ENCODE measurements at places on chromosomes 16 and 17.

DNA sequence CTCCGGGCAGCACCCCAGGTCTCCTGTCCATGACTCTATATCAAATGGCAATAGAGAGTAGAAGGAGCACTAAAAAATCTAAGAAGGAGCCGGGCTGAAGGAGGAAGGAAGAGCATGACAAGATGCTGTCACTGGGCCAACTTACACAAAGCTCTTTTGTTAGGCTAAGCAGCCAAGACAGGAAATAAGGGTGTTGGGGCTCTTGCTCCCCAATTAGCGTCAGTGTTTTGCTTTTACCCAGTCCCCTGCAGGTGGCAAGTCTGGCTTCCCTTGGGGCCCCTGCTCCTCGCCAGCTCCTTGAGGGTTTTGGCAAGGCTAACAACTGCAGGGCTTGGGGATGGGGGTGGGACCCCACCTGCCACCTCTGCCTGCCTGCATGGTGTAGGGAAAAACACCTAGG lies 120.5 kb downstream of the CCT6B start:
- DNase-seq: no peak
- H3K36me3 ChIP-seq: no peaks in the 10 kb centered on the region
- H3K27ac ChIP-seq: no peak overlapping the region
- H3K4me1 ChIP-seq: no peaks in the 10 kb centered on the region
- H3K27me3 ChIP-seq: no peaks in the 10 kb centered on the region
- H3K4me3 ChIP-seq: no peak overlapping the region

GRCh38 chr17:13346996-13347762 lies 254.6 kb downstream of the HS3ST3A1 start:
- peak; percentile 68 for DNase-seq
- no peaks in the 10 kb centered on the region for H3K36me3 ChIP-seq
- peaks cover 8% of the 10 kb centered on the region for H3K4me1 ChIP-seq
- no peaks in the 10 kb centered on the region for H3K27me3 ChIP-seq
- peak overlapping the region; percentile 59 for H3K27ac ChIP-seq
- H3K4me3 ChIP-seq: no peak overlapping the region

DNA sequence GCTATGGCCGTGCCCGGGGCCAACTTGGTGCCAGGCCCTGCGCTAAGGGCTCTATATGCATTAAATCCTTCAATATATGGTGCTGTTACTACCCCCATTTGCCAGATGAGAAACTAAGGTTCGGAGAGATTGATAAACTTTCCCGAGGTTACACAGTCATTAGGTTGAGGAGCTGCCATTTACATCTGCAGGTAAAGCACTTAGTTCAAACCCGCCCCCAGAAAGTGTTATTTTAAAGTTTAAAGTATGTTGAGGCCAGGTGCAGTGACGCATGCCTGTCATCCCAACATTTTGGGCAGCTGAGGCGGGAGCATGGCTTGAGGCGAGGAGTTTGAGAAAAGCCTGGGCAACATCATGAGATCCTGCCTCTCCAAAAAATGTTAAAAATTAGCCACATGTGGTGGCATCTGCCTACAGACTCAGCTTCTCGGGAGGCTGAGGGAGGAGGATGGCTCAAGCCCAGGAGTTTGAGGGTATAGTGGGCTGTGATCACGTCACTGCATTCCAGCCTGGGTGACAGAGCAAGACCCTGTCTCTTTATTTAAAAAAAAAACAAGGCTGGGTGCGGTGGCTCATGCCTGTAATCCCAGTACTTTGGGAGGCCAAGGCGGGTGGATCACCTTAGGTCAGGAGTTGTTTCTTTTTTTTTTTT lies 264.7 kb downstream of the PARN start:
- no peaks in the 10 kb centered on the region for H3K36me3 ChIP-seq
- no peak for DNase-seq
- H3K4me3 ChIP-seq: no peak overlapping the region
- no peaks in the 10 kb centered on the region for H3K27me3 ChIP-seq

DNA sequence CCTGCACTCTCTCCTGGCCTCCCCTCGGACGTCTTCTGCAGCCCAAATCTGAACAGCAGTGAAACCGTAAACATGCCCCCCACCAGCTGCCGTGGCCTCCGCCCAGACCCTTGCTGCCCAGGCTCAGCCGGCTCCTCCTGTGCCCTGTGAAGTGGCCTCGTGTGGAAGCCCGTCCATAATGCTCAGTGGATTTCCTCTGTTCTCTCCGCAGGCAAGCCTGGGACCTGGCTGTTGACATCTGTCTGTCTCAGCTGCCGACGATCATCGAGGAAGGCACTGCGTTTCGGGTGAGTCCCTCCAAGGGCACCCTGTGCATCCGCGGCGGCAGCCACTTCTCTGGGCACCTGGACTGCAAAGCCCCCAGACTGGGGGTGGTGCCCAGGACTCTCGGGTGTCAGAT lies 153.9 kb upstream of the CHMP6 start:
- H3K27ac ChIP-seq: no peak overlapping the region
- no peaks in the 10 kb centered on the region for H3K36me3 ChIP-seq
- no peak for DNase-seq

GRCh38 chr17:45846223-45846622 lies 1.5 kb downstream of the SPPL2C start:
- H3K27me3 ChIP-seq: no peaks in the 10 kb centered on the region
- no peaks in the 10 kb centered on the region for H3K36me3 ChIP-seq
- no peak overlapping the region for H3K4me3 ChIP-seq
- H3K27ac ChIP-seq: no peak overlapping the region
- DNase-seq: no peak

- DNase-seq: no peak
- no peak overlapping the region for H3K4me3 ChIP-seq
- H3K36me3 ChIP-seq: no peaks in the 10 kb centered on the region
- no peaks in the 10 kb centered on the region for H3K4me1 ChIP-seq
- H3K27me3 ChIP-seq: no peaks in the 10 kb centered on the region
- no peak overlapping the region for H3K27ac ChIP-seq
These were observed 12.1 kb downstream of the CCDC42 start for GRCh38 chr17:8732406-8733085.

DNA sequence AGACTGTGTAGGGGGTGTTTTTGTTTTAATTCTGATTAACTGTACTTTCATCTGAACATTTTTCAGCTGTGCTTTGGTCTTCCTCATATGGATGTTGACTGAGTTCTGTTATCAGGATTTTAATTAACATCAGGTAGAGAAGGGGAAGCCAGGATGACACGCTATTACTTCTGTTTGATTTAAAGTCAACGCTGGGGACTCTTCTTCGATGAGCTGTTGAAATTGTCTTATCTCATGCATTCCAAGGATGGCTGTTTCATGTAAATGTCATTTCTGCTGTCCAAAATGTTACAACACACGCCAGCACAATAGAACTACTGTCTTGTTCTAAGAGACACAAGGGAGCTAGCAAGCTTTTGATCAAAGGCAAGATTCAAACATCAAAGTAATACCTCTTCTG lies 263.3 kb upstream of the CDH5 start:
- H3K4me1 ChIP-seq: peaks cover 4% of the 10 kb centered on the region
- DNase-seq: no peak

GRCh38 chr17:34367486-34368195 lies 4.6 kb upstream of the CCL1 start:
- no peak overlapping the region for H3K4me3 ChIP-seq
- H3K27me3 ChIP-seq: peaks cover 10% of the 10 kb centered on the region
- no peak for DNase-seq
- H3K27ac ChIP-seq: no peak overlapping the region
- no peaks in the 10 kb centered on the region for H3K36me3 ChIP-seq

DNA sequence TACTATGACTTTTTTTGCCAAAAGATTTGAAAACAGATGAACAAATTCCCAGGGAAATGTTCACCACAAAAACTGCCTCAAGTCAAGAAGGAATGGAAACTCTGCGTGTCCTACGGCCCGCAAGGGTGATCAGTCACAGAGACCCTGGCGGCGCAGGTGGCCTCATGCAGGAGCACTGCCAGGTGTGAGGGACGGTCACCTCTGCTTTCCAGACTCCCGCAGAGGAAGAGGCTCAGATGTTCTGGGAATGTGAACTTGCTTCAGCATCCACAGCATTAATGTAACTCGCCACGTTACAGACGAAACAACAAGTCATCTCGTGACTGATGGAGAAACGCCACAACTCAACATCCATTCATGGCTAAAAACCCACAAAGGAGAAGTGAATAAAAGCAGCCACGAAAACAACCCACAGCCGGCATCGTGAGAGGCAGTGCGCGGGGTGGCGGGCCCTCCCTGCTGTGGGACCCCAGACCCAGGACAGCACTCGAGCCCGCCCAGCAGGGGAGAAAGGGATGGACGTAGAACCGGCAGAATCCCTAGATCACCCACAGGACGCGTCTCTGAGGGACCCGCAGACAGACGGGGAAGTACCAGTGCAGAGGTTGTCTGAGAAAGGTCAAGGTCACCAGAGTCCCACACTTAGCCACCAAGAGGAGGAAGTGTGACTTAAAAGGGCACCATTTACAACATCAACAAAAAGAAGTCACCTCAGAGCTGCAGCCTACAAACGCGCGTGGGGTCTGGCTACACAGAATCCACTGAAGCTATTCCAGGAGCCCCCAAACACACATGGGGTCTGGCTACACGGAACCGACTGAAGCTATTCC lies 76.9 kb upstream of the GNG13 start:
- no peak for DNase-seq
- no peaks in the 10 kb centered on the region for H3K27me3 ChIP-seq
- H3K4me3 ChIP-seq: no peak overlapping the region

GRCh38 chr16:49336581-49336980 lies 37.0 kb upstream of the C16orf78 start:
- H3K27me3 ChIP-seq: no peaks in the 10 kb centered on the region
- no peak overlapping the region for H3K27ac ChIP-seq
- no peak for DNase-seq
- H3K4me3 ChIP-seq: no peak overlapping the region
- no peaks in the 10 kb centered on the region for H3K4me1 ChIP-seq
- no peaks in the 10 kb centered on the region for H3K36me3 ChIP-seq

DNA sequence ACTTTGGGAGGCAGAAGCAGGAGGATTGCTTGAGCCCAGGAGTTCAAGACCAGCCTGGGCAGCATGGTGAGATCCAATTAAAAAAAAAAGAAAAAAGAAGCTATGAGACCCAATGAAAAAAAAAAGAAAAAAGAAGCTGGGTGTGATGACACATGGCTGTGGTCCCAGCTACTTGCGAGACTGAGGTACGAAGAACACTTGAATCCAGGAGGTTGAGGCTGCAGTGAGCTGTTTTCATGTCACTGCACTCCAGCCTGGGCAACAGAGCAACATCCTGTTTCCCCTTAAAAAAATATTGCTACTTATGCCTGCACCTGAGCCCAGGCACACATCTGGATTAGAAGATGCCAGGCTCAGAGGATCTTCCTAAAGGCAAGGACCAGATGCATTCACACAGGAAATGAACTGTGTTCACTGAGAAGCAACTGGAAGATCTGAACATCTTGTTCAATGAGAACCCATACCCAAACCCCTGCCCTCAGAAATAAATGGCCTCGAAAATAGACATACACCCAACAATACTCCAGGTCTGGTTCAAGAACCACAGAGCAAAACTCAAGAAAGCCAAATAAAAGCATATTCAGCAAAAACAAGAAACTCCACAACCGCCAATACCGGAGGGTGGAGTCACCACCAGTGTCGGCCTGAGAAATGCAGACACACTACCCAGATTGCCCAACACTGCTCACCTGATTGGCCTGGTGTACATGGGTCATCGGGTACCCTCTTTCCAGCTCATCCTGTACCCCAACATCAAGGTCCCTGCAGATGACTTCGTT lies 4.4 kb downstream of the RNF135 start:
- no peak overlapping the region for H3K27ac ChIP-seq
- no peak overlapping the region for H3K4me3 ChIP-seq
- H3K4me1 ChIP-seq: peaks cover 7% of the 10 kb centered on the region
- no peaks in the 10 kb centered on the region for H3K36me3 ChIP-seq
- no peaks in the 10 kb centered on the region for H3K27me3 ChIP-seq

GRCh38 chr17:15453246-15453645 lies 14.2 kb downstream of the CDRT4 start:
- H3K4me1 ChIP-seq: peaks cover 16% of the 10 kb centered on the region
- H3K27me3 ChIP-seq: no peaks in the 10 kb centered on the region
- H3K36me3 ChIP-seq: no peaks in the 10 kb centered on the region
- H3K4me3 ChIP-seq: no peak overlapping the region
- H3K27ac ChIP-seq: no peak overlapping the region

- H3K27ac ChIP-seq: no peak within 1 kb of the TSS
- H3K36me3 ChIP-seq: no peaks in the 10 kb centered on the region
- peaks cover 33% of the 10 kb centered on the region for H3K27me3 ChIP-seq
- no peak within 1 kb of the TSS for H3K4me3 ChIP-seq
- no peaks in the 10 kb centered on the region for H3K4me1 ChIP-seq
- DNase-seq: peak; percentile 8
These were observed at the start of gene TMEM235 for GRCh38 chr17:78230996-78231935. Gene TMEM235, plus strand, starts transcription at chr17:78231631. Its CDS starts 393 bp downstream, at chr17:78232024.

GRCh38 chr17:41020336-41020735 lies 6.7 kb downstream of the KRTAP1-5 start:
- H3K27me3 ChIP-seq: no peaks in the 10 kb centered on the region
- no peaks in the 10 kb centered on the region for H3K36me3 ChIP-seq
- DNase-seq: no peak
- H3K27ac ChIP-seq: no peak overlapping the region
- no peaks in the 10 kb centered on the region for H3K4me1 ChIP-seq
- no peak overlapping the region for H3K4me3 ChIP-seq

- H3K27me3 ChIP-seq: no peaks in the 10 kb centered on the region
- no peaks in the 10 kb centered on the region for H3K36me3 ChIP-seq
- peak overlapping the region; percentile 88 for H3K27ac ChIP-seq
- no peak for DNase-seq
- H3K4me3 ChIP-seq: peak overlapping the region; percentile 75
- H3K4me1 ChIP-seq: peaks cover 16% of the 10 kb centered on the region
These were observed 425 bp downstream of the SGSH start for GRCh38 chr17:80219763-80220053.

All from hepatocyte (in vitro differentiated cells).